ENCODE measurements at places on chromosomes 11 and 22.

- DNase-seq, result no peak
These were observed 3.4 kb downstream of the MRPL16 start for GRCh38 chr11:59807047-59807610.

DNA sequence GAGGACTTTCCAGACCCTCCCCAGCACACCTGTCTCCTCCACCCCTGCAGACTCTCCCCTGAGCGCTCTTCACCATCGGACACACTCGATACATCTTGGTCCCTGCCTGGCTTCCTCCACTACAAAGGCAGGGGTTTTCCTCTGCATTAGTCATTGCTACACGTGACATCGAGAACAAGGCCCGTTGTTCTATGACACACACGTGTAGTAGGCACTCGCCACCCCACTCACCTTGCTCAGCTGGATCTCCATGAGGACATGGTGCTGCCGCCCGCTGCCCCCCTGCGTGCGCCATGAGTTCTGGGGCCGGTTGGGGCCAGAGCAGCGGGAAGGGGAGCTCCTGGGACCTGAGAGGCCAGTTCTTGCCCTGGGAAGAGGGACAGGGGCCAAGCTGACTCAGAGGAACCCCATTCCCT is 16.7 kb downstream of the ATG2A start:
- DNase-seq, result no peak

DNA sequence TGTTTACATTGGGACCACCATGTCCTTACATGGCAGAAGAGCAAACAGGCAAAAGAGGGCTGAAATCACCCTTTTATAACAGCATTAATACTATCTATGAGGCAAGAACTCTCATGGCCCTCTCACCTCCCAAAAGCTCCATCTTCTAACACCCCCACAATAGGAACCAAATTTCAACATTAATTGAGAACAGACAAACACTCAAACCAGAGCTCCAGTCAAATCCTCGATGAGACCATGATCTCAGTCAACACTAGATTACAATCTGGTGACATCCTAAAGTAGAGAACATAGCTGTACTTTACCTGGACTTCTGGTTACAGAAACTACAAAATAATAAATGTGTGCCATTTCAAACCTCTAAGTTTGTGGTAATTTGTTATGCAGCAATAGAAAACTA is 25.1 kb downstream of the OR2AG2 start:
- no peak for DNase-seq

DNA sequence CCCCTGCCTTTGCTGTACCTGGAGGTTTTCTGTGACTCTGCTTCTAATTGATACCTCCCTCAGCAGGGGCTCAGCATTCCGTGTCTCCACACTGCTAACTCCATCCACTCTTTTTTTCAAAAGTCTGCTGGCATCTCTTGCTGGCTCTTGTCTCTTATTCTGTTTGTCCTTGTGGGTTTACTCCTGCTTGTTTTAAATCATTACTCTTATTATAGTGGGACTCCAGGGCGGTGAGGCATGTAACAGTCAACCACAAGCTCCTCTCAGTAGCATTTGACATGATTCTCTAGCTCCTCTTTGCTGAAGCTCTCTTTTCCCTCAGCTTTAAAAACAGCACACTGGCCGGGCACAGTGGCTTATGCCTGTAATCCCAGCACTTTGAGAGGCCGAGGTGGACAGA is 260.2 kb upstream of the NARS2 start:
- no peak for DNase-seq

DNA sequence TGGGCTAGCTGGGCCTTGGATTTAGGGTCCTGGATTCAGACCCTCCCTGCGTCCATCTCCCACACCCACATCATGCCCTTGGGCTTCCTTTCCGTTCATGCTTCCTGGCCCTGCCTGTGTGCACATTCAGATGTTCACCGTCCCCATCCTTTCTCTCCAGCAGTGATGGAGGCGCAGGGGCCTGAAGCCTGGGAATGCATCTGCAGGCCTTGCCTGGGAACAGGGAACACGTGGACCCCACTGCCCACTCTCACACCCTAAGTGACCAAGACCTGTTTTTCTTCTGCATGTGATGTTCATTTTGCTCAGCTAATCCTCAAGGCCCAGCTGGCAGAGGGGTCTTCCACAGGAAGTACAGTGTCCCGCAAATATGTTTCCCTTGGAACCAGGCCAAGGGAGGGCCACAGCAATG is 91.6 kb upstream of the PARVA start:
- DNase-seq, result no peak

GRCh38 chr11:10902301-10903063 is 44.6 kb upstream of the ZBED5 start:
- DNase-seq, result no peak

DNA sequence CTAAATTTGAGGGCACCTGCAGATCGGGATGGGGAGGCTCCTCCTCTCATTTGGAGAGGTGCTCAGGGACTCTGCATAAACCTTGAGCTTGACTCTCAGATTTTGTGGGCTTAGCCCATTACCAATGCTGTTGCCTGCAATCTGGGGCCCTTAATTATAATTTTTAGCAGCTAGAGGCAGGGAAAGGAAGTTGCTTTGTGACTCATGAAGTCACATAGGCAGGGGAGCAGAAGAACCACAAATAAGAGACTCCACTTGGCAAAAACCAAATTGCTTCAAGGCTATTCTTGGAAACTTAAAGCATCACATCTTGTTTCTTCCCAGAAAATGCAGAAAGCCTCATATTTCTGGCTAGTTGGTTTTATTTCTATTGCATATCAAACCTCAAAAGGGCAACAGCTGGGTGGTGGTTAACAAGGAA is 46.9 kb downstream of the MICAL2 start:
- DNase-seq, result no peak

DNA sequence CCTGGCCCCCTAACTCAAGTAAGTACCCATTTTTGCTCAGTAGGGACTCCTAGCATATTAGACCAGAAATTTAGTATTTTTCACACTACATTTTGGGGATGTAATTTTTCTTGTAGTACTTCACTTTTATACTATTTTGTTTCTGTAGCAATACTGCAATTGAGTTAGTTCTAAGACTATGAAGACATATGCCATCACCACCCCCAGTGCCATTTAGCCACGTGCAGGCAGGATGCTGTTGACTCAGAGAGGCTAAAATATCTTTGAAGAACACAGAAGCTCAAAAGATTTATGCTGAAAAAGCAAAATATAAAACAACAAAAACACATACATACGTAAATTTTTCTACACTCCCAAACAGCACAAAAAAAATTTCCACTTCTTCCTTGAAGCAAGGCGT is 29.1 kb upstream of the DLAT start:
- no peak for DNase-seq

GRCh38 chr11:7671347-7672215 is 1.7 kb downstream of the CYB5R2 start:
- no peak for DNase-seq

GRCh38 chr11:127248476-127248875 is 247.9 kb upstream of the KIRREL3 start:
- no peak for DNase-seq
